ENCODE measurements at places on chromosomes 4 and X.

DNA sequence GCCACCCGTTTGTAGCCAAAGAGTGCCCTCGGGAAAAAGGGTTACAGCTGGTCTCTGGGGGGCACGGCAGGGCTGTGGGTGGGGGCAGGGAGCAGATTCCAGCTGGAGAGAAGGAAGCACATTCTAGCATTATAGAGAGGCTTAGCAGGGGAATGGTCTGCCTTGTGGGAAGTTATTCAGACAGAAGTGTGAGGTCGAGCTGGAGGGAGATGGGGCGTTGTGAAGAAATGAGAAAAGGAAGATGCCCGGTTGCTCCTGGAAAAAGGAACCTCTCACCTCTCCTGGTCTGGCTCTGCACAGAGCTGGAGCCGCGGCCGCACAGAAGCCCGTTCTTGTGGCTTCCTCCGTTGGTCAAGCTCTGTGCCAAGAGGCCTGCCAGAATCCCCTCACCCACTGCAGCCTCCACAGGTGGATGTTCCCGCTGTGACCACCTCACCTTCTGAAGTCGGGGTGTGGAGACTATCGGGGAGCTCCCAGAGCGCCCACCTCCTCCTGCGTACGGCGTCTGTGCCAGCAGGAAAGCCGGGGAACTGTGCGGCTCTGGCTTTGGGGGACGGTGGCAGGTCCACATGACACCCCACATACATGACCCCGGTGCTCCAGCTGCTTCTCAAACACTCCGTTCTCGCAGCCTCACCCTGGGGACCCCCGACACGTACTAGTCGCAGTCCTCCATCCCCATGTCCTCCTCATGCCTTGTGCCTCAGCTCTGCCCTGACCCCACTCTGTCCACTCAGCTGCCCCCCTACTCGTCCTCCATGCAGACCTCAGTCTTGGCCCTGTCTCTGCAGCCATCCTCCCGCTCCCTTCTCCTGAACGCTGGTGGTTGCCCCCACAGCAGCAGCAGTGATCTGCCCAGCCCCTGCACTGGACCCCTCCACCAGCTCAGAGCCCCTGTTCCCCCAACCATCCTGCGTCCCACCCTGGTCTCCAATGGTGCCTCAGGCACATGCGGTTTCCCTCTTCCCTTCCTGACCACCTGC is 52.2 kb upstream of the HGFAC start:
- DNase-seq, result no peak

DNA sequence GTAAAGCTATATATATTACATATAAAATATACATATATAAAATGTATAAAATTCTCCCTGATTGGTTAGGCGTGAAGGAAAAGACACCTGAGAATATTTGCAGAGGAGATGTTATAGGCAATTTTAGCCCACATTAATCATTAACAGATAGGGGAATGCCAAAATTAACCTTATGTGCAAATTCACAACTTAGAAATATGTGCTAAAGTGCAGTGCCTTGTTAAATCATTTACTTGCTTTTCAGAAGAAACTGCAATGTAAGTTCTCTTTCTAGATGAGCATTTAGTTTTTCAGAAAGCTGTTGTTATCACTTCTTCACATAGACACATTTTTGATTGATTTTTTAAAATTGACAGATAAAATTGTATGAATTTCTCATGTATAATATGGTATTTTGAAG is 5.6 kb downstream of the TASL start:
- DNase-seq, result no peak

DNA sequence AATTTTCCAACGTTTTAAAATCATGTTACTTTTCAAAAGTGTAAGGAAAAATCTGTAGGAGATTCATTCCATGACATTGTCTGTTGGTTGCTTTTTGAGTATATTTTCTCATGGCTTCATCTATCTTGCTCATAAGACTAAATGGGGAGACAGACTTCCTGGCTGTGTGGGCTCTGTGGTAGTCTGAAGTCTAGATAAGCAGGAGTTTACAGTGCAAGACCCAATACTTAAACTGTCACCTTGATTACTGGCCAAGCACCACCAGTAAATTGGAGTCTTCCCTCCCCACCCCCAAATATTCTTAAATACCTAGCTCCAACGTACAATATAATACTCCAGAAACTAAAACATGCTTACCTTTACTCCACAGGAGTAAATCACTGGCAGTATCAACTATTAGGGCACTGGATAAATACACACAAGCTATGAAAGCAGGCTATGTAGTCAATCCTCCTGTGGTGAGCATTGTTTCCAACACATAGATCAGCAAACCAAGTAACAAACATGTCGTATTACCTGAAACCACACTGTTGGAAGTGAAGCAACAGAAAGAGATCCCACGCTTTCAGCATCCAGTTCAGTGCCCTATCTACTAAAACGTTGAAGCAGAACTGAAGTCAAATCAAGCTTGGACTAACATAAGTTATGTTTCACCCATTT is 6.2 kb downstream of the HNRNPD start:
- DNase-seq, result no peak

GRCh38 chrX:150478496-150479492 is 89.6 kb upstream of the MTM1 start:
- DNase-seq, result no peak

DNA sequence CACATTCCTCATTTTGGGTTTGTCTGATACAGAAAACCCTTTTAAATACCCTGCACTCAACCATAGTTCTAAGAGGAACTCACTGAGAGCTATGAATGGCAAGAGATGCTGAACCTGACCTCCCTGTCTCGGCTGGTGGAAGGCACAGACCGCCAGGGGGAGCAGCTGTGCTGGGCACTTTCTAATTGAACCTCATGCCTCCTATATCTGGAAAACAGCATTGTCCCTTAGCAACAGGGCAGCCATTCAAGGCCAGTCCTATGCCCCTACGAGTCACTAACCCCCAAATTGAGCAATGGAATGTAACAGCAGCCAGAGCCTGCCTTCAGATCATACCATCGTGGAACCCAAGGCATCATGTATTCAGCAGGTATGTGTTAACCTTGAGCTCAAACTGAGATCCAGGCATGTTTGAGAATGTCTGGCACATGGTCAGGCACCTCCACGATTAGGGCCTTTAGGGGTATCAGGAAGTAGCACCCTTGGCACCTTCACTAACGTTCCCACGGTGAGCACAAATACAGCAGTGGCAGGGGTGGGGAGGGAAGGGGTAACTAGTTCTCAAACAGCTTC is 5.1 kb downstream of the USP27X start:
- peak; percentile 31 for DNase-seq

- no peak for DNase-seq
Observed at GRCh38 chr4:144316869-144317268, 176.4 kb upstream of the GYPA start.

DNA sequence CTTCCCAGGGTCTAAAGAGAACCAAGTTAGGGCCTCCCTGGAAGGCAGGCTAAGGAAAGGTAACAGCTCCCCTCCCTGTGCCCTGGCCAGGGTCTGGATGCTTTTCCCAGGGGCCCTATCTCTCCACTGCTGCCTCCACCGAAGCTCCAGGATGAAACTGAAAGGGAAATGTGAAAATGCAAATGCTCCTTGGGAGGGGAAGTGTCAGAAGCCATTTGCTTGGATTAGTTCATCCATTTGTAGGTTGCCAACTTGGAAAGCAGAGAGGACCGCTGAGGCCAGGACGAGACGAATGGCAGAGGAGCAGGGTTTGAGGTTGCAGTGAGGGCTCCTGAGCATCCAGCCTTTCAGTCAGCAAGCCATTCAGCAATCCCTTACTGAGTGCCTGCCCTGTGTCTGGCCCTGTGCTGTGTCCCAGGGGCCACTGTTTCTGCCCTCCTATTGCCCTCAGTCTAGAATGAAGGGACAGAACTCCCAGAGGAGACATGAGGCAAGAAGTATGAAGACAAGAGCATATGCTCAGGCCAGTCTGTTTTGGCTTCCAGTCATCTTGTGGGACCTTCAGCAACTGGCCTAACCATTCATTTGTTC is 45.9 kb upstream of the PGRMC1 start:
- DNase-seq, result no peak

DNA sequence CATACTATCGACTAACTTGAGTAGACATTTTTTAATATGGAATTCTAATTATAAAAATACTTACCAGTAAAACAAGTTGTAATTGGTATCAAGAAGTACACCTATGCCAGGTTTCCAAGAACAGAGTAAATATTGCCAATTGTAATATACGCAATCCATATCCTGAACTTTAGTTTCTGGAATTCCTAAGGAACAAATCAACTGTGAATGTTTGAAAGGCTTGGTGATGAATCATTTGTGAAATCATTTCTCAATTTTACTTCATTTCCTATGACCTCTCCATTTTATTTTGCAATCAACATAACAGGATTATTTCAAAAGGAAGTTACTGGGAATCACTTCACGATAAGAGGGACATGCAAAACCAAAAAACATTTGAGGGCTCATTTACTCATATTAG is 3.7 kb downstream of the IL13RA2 start:
- no peak for DNase-seq

DNA sequence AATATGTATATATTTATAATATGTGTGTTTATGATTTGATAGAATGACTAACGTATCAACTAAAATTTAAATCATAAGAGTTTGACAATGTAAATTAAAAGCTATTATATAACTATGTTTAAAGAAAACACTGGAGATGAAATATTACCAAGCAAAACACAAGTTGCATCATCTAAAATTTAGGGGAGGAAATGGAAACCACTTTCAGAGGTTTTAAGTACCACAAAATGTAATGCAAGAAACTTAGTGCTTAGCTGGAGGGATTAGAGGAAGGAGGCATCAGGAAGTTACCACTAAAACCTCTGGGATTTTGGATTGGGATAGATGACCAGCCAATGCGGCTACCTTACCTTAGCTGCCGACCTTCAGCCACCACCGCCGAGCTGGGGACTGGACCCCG is 1192.1 kb upstream of the PRKX start:
- no peak for DNase-seq

GRCh38 chr4:9691238-9692065 is 90.0 kb upstream of the DRD5 start:
- peak; percentile 56 for DNase-seq

- DNase-seq, result no peak
Observed at GRCh38 chrX:30627818-30628652, 25.2 kb upstream of the GK start.

- no peak for DNase-seq
Observed at GRCh38 chr4:183471946-183472708, 27.7 kb downstream of the CDKN2AIP start.

DNA sequence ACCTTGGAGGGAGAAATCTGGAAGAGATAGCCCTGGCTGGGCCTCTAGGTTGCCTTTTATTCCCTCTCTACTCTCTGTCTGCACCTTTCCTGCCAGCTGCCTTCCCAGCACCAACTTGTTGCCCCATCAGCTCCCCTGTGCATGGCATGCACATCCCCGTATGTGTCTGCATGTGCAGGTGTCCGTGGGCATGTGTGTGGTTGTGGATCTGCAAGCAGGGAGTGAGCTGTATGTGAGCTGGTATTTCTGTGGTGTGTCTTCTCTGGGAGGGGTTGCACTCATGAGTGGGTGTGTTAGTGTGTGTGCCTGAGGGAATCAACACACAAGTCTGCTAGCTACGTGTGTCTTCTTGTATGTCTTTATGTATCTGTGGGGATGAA is 9.9 kb downstream of the L1CAM start:
- DNase-seq, result no peak

GRCh38 chr4:13302876-13303275 is 181.3 kb downstream of the RAB28 start:
- no peak for DNase-seq

DNA sequence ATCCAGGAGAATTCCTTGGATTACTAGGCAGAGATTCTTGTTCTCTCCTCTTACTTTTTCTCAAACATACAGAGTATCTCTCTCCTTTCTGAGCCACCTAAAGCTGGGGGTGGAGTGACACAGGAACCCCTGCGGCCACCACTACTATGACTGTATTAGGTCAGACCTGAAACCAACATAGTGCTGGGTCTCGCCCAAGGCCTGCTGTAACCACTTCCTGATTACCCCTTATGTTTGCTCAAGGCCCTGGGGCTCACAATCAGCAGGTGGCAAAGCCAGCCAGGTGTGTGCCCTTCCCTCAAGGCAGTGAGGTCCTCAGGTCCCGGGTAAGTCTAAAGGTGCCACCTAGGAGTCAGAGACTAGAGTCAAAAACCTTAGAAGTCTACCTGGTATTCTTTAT is 166.4 kb downstream of the PARM1 start:
- DNase-seq, result no peak

DNA sequence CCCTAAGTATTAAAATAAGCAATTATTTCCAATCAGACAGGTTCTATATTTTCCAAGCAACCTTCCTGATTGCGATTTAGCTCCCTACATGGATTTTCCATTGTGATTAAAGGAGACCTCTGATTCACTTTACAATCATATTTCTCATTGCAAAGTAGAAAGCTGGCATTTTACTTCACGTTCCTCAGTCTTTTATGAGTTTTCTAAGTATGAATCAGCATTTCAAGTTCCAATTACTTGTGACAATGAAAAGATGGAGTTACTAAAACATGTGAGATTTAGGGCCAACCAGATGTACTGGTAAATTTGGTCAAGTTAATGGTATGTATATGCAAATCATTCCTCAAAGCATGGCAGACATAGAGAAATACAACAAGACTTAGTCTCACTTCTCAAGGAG is 206.2 kb downstream of the KCNIP4 start:
- DNase-seq, result no peak

- no peak for DNase-seq
Observed at GRCh38 chr4:102469806-102470205, 31.4 kb upstream of the NFKB1 start.

DNA sequence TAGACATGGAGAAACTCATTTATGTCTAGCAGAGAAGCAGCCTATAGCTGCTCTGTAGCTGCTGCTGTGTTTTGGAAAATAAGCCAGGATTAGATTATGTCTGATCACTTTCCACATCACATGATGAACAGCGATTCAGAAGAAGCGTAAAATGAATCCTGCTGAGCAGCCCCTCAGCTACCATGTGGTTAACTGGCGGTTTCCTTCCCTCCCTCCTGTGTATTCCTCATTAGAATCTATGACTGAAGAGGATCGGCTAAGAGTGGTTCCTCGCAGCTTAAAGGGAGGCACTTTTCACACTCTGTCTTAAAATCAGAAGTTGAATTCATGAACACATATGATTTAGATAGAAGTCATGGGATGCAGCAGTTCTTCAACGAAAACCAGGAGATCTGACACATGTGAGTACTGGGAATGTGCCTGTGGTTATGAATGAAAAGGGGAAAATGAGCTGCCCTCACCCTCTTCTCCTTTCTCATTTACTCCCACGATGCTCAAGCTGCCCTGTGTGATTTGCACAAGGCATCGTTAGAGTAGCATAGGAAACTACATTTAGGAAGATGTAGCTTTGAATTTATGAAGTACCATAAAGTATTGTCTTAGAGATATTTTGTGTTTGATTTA is at the start of gene PPEF1:
Gene PPEF1, plus strand, starts transcription at position 220 of the 624 bp plus-strand sequence. Its CDS starts 136 bp downstream, at position 356.
- DNase-seq, result no peak

DNA sequence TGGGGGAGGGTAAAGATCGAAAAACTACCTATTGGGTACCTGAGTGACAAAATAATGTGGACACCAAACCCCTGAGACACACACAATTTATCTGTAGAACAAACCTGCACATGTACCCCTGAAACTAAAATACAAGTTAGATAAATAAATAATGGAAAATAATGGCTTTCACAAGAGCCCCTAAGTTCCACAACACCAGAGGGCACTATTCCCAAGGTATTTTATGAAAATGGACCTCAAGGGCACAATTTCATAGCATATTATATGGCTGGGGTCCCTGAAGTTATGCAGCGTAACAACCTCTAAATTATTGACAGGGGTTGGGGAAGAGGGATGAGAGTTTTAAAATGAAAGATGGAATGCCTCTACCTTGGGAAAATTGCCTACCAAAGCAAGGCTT is 81.3 kb upstream of the TMEM33 start:
- no peak for DNase-seq
